ENCODE measurements at places on chromosomes 16 and 17.

DNA sequence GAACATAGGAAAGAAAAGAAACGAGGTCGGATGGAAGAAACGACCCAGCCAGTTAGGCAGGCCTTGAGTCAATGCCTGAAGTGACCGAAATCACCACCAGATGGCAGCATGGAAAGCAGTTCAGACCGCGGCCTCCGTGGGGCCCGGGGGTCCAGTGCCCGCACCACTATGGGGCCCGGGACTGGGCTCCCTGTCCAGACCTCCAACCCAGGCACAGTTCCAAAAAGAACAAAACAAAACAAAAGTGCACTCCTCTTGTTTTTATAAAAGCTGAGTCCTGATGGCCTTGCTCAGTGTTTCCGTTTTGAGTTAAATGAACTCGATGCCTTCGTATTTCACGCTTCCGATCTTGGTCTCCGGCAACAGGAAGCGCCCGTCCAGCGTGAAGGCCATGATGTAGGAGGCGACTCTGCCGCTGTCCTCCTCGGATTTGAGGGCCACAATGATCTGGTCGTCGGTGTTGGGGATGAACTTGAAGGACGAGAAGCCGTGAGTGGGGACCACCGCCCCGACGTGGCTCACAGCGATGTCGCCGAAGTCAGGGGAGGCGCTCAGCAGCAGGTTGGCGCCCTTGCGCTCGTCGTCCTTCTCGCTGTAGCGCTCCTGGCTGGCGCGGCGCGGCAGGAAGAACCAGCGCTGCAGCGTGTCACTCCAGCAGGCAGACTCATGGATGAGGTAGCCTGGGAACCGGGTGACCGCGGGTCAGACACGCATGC, 13.7 kb upstream of the LGALS3BP start:
- peak; percentile 34 for DNase-seq

GRCh38 chr17:74757931-74758847, 9.8 kb downstream of the NHERF1 start:
- no peak for DNase-seq

- DNase-seq = no peak
These were observed 4.1 kb downstream of the CRISPLD2 start for GRCh38 chr16:84823926-84824325.

GRCh38 chr16:5851393-5851982, 753.9 kb upstream of the EEF2KMT start:
- no peak for DNase-seq

DNA sequence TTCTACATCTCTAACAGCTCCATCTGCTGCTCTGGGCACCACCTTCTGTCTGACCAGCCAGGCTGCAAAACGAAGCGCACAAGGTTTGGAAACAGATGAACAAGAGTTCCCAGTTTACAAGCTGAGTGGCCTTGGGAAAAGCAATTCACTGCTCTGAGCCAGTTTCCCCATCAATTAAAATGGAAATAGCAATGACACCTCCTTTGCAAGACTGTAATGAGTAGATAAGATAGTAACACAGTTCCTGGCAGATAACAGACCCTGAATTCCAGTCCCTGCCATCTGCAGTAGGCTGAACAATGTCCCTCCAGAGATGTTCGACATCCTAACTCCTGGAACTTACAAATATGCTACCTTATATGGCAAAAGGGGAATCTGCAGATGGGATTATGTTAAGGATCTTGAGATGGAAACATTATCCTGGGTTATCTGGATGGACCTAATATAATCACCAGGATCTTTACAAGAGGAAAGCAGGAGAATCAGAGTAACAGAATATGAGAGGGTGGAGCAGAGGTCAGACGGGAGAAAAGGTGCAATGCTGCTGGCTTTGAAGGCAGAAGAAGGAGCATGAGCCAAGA, 27.9 kb downstream of the CPPED1 start:
- DNase-seq = no peak

- DNase-seq = no peak
These were observed 4.6 kb upstream of the ZNF747 start for GRCh38 chr16:30539000-30539964.

DNA sequence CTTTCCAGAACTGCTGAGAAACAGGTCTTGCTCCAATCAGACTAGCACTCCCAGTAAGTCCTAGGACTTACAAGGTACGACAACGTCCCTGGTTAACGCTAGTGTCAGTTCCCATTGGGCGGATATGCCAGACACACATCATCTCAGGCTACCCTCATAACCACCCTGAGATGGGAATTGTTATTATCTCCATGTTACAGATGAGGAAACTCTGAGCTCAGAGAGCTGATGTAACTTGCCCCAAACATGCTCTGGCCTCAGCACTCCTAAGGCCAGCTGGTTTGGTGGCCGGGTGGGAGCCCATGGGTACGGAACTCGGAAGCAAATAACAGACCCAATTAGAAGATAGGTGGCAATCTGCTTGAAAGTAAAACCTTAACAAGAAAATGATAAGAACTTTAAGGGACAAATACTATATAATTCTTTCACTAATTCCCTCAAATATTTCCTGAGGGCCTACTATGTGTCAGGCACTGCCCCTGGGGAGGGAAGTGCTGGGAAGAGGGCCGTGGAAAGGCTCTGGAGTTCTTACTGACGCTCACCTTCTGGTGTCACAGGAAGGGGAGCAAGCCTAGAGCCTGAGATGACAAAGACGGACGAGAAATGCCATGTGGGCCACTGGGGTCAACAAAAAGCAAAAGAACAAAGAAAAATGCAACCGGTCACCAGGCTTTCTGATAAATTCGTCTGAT, 6.9 kb downstream of the CREBBP start:
- DNase-seq = no peak

GRCh38 chr17:81511554-81511803, 1.1 kb downstream of the ACTG1 start:
- DNase-seq = no peak

GRCh38 chr16:20114356-20114755, 40.7 kb upstream of the GPR139 start:
- no peak for DNase-seq

- DNase-seq = no peak
These were observed 22.0 kb downstream of the WNT3 start for GRCh38 chr17:46796524-46796923.

DNA sequence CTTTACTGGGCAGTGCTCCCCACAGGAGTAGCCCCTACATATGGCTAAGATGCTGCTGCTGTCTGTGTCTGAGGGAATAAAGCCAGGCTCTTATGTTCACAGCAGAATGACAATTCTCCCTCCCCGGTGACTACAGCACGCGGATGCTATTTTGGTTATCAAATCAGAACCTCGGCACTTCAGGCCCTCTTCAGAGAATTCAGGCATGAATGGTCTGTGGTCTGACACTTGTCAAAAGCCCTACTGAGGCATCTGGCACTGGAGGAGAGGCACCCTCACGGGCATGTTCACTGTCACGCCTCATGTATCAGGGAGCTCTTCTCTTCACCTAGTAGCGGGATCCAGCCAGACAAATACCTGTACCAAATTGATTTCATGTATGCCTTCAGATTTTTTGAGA, 30.4 kb downstream of the KIAA0513 start:
- no peak for DNase-seq

DNA sequence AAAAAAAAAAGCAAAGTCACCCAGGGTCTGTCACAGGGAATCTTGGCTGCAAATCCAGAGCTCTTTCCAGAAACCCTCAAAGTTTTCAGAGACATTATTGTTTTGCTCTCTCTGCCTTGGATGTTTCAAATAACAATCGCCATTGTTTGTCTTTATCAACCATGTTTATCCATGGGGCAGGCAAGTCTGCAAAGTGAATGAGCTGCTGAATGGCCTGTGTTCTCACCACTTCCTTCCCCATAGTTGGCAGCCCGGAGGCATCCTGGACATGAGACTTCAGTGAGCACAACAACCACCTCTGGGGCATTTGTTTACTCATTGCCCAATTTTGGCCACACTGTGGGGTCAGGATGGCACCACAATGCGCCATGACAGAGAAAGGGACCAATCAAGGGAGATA, 53.1 kb upstream of the USP7 start:
- DNase-seq = no peak

DNA sequence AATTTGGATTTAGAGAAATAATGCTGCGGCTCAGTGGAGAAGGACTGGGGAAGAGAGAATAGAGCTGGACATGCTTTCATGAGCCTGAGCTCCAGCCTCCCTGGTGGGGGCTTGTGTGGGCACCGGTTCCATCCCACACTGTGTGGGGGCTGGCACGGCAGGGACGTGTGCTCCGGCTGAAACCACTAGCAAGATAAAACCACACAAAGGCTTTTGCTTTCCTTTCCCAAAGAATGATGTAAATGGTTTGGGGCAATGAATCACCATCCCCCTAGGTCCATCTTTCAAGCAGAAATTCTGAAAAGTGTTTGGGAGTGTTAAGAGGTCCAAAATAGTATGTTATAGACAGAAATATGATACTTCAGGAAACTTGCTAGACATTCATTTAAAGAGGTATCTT, 77.0 kb downstream of the CDH11 start:
- no peak for DNase-seq

GRCh38 chr16:8768692-8769091, 28.7 kb downstream of the TMEM186 start:
- no peak for DNase-seq

DNA sequence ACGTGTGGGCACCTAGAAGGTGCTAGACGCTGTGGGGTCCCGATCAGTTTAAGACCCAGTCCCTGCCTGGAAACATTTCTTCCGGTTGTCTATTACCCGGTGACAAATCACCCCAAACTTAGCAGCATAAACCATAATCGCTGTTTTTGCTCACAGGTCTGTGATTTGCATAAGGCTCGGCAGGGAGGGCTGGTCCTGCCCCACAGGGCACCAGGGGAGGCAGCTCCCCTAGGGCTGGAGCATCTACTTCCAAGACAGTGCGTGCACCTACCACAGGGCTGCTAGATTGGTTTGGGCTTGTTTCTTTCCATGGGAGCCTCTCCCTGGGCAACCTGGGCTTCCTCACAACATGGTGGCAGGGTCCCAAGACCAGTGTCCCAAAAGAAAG, 214.5 kb upstream of the CIBAR2 start:
- DNase-seq = no peak

- DNase-seq = no peak
These were observed 80.5 kb downstream of the ATF7IP2 start for GRCh38 chr16:10466313-10466712.

DNA sequence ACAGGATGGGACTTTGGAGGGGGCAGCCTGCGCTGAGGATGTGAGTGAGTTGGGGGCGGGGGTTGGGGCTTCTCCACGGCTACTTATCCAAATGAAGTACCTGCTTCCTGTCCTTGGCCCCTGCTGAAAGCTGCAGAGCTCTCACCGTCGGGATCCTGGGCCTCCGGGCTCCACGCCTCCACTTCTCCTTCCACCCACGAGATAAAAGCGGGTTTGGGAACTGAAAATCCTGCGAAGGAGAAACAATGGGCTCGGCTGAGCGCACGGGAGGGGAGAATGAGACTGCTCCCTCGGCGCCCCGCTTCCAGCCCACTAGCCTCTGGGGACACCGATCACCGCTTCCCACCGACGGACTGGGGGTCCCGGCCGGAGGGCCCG, 486 bp downstream of the ZNF785 start:
- DNase-seq = no peak

- DNase-seq = no peak
These were observed 6.8 kb downstream of the FSCN2 start for GRCh38 chr17:81535007-81535328.

DNA sequence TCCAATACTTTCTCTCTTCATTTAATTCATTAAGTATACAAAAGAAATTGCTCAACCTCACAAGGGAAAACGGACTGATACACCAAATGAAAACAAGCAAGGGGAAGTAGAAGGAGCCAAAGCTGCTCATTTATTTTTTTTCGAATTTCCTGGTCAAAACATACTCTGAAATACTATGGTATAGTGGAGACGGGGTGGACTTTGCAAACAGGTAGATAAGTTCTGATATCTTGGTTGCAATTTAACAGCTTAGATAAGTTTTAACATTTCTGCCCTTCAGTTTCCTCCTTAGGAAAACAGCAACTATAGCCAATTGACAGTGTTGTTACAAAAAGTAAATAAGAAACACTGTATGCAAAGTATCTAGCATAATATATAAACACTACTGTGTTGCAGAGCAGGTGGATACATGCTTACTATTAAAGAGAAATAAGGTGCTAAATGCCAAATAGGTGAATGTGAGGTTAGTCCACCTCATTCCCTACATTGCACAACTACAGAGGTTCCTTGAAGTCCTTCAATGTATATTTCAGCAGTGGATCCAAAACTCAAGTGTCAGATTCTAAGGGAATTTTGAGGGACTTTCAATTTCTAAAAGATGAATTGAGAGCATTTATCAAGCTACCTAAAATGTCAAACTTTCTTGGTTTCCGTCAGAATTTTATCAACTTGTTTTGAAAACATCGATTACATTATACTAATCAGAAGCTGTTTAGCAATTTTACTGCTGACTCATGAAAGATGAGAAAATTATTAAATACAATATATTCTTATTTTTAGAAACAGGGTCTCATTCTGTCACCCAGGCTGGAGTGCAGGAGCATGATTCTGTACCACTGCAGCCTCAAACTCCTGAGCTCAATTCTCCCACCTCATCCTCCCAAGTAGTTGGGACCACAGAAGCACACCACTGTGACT, 11.0 kb downstream of the CCDC47 start:
- DNase-seq = no peak

DNA sequence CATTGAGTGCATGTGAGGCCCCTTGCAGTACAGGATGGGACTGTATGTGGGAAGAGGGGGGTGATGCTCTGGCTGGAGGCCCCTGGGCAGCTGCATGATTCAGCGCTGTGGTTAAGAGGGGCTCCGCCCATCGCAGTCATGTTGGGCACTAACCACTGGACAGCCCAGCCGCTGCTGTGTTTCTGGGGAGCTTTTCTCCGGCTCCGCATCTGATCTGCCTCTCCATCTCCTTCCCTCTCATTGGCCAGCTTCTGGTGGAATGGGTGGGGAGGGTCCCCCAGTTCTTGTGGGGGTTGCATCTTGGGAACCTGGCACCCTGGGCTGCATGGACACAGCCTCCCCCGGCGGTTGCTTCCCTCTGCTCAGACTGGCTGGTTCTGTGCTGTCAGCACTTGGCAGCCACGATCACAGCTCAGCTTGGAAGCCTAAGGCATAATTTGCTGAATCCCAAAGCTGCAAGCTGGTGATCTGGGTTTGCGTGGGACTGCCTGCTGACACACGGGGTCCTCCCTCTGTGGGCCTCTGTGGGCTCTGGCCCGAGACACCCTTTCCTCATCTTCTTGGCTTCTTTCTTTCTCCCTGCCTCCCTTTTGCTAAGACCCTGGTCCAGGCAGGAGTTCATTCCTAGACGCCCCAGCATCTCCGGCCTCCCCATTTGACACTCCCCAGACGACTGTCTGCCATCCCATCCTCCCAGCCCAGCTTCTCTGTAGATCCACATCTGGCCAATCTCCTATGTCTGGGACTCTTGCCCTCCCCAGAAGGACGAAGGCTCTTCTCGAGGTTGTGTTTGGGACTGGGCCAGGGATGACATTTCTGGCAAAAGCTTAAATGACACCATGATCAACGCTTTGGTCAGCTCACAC, 168.3 kb downstream of the SEC14L1 start:
- no peak for DNase-seq

DNA sequence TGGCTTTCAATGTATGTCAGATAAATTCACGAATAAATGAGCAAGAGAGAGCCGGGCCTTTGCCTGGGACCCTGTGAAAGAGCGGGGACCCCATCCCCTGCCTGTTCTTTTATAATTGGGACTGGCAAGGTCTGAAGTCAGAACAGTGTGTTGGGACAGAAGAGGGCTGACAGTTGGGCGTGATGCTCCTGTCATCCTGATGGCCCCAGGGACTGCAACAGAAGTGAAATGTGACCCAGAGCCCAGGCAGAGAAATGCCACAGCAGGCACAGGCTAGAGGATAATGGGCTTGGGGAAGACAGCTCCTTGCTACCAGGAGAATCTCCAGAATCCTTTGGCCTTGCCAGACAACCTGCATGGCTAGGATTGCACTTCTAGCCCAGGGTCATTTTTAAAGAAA, 37.9 kb downstream of the GSG1L start:
- DNase-seq = no peak

GRCh38 chr17:75876190-75876937, 2.0 kb downstream of the TRIM47 start:
- peak; percentile 41 for DNase-seq

All from activated CD8-positive, alpha-beta memory T cell treated with anti-CD3 and anti-CD28 coated beads for 48 hours (primary cell).